ENCODE measurements at places on chromosomes 6 and 20.

- DNase-seq = no peak
Measured at GRCh38 chr6:33213989-33214335, 5.7 kb downstream of the RING1 start.

DNA sequence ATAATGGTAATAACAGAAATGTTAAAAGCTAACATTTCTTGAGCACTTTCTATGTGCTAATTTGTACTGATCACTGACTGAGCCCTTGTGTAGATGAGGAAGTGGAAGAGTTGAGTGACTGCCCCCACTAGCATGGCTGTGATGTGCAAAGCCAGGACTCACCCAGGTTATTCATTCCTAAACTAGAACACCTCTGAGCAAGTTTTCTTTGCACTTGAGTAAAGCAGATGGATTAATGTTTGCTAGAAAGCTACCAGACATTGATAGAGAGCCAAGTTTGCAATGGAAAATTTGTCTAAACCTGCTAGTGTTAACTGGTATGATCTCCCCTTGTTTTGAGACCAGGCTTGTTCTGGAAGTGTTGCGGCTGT, 467.4 kb upstream of the PLCB4 start:
- DNase-seq = no peak

DNA sequence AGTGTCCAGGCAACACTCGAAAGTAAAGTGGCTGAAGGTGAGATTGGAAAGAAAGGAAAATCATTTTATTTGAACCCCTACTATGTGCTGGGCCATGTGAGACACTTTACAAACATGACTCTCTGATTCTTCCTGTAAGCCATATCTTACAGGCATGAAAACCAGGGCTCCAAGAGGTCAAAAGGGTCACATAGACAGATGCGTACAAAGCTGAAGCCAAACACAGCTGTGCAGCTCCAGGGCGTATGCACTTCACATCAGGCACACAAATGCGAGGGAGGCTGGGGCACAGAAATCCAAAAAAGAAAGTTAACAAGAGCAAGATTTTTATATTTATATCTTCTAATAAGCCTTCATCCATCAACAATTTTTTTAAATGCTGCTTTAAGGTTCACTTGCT, 176.5 kb downstream of the PHACTR1 start:
- DNase-seq = no peak

GRCh38 chr20:31760519-31761240, 21.6 kb downstream of the TPX2 start:
- DNase-seq = no peak

GRCh38 chr6:135087803-135088202, 33.2 kb upstream of the HBS1L start:
- no peak for DNase-seq

DNA sequence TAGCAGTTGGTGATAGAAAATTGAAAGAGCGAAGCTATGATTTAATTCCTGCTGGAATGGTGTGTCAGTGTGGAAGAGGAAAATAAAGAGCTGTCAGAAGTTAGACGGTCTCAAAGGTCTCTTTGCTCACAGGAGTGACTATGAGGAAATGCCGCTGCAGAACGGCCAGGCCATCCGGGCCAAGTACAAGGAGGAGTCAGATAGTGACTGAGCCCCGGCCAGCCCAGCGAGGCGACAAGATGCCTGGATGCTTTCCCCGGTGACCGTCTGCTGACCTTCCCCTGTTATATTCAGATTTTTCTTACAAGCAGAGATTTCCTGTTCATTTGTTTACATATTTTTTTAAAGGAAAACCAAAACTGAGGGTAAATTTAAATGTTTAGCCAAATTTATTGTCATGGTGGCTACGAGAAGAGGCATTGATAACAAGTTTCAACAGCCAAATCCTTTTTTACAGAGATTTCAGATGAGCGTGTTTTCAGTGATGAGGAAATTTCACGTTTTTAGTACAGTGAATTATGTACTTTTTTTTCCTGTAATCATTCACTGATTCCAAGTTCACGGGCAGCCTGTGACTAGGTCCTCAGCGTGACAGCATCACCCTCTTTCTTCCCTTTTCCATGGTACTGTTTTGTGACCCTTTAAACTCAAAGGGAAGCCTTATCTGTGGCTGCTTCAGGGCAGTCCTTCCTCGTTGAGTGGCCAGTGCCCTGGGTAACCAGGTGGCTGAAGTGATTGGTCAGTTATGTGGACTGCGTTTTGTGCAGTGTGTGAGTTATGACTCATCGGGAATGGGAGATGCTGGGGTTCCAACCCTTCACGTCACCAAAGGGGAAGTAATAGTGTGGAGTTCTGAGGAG, 12.6 kb downstream of the DYNLT1 start:
- DNase-seq = peak; percentile 82

GRCh38 chr20:47464380-47465101, 37.1 kb upstream of the NCOA3 start:
- peak; percentile 56 for DNase-seq

DNA sequence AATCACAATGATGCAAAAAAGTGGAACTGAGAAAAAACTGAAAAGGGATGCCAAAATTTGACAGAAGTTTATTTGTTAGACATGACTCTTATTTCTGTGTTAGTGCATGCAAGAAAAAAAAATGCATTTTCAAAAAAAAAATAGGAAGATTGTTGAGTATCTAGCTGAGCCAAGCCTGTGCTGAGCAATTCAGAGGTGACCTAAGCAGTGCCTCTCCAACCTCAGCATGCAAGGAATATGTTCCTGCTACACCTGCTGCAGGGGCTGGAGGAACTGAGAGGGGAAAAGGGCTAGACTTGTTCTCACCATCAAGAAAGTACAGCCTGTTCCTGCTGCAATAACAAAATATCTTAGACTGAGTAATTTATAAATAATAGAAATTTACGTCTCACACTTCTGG, 24.0 kb downstream of the BPIFA2 start:
- DNase-seq = no peak

DNA sequence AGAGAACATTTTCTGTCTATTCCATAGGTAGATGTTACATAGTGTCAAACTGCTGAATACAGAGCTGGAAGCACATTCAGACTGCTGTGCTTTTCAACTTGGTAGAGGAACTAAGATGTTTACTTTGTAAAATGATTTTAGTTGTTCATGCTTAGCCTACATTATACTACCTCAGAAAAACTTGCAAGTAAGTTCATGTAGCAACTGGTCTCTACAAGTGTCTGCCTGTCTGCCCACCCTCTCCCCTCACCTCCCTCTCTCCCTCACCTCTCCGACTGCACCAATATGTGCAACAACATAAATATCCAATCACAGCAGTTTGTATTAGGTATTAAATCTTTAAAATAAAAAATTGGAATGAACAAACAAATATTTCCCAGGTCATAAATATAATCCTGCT, 25.3 kb downstream of the ELOVL4 start:
- DNase-seq = no peak

DNA sequence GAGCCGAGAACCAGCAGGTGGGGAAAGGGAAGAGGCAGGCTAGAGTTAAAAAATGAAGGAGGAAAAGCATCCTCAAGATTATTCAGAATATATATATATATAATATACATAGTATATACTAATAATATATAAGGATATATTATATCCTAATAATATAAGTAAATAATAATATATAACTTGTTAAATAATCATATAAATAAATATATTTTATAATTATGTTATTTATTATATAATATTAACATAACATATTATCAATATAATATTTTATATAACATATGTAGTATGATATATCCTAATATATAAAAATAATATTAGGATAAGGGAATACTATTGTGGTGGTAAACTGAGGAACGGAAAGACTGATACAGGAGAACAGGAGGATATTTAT, 171.8 kb downstream of the TRIM27 start:
- DNase-seq = no peak

- DNase-seq = no peak
Measured at GRCh38 chr20:1994627-1995026, 769 bp upstream of the PDYN start.

- DNase-seq = no peak
Measured at GRCh38 chr6:22363166-22363713, 66.4 kb upstream of the PRL start.

GRCh38 chr6:168304752-168305015, 14.9 kb downstream of the DACT2 start:
- DNase-seq = no peak

- DNase-seq = no peak
Measured at GRCh38 chr20:64080013-64080812, at the start of gene OPRL1. TSS of gene OPRL1 (plus strand) at chr20:64080082. CDS start at chr20:64092721, 12,639 bp downstream.

DNA sequence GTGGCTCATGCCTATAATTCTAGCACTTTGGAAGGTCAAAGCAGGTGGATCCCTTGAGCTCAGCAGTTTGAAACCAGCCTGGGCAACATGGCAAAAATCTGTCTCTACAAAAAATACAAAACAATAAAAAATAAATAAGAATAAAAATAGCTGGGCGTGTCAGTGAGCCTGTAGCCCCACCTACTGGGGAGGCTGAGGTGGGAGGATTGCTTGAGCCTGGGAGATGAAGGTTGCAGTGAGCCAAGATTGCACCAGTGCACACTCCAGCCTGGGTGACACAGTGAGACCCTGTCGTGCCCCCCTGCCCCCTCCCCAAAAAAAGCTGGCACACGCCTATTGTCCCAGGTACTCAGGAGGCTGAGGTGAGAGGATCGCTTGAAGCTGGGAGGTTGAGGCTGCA, 35.1 kb upstream of the SRPK1 start:
- DNase-seq = no peak

- no peak for DNase-seq
Measured at GRCh38 chr6:164151161-164152120, 736.9 kb downstream of the QKI start.

- no peak for DNase-seq
Measured at GRCh38 chr20:21388566-21388965, 8.8 kb downstream of the NKX2-4 start.
